ENCODE measurements at places on chromosomes 7 and 10. TPM values are rescaled to one million over a fixed set of nuclear protein-coding genes. Genes with fewer than 3 reads are reported as not detected.

SFTPA1 gene
- total RNA-seq, result not detected

NOS3 gene
- total RNA-seq, result 4.7 TPM

LRRC61 gene
- 5.7 TPM for total RNA-seq

C10orf53 gene
- total RNA-seq, result not detected

SLC13A1 gene
- not detected for total RNA-seq

DYNC1I1 gene
- total RNA-seq, result 1.6 TPM

HDAC9 gene
- 52.7 TPM for total RNA-seq

AGAP6 gene
- 1.0 TPM for total RNA-seq

ARID5B gene
- total RNA-seq, result 27.7 TPM

PROSER2 gene
- total RNA-seq, result 1.0 TPM

IKZF1 gene
- 2.1 TPM for total RNA-seq

HYAL4 gene
- under 0.01 TPM for total RNA-seq

LIPF gene
- total RNA-seq, result not detected

NEURL1 gene
- total RNA-seq, result 12.0 TPM

CTBP2 gene
- 32.9 TPM for total RNA-seq

TRIM73 gene
- 2.6 TPM for total RNA-seq

OR2A42 gene
- total RNA-seq, result under 0.01 TPM

NME8 gene
- total RNA-seq, result not detected

AKR1B15 gene
- under 0.01 TPM for total RNA-seq

ANKRD1 gene
- 14.1 TPM for total RNA-seq

GCK gene
- total RNA-seq, result 2.1 TPM

WNT8B gene
- total RNA-seq, result not detected

ALOX5 gene
- total RNA-seq, result 3.1 TPM

CPXM2 gene
- total RNA-seq, result 0.52 TPM

C10orf62 gene
- under 0.01 TPM for total RNA-seq

MUC12 gene
- not detected for total RNA-seq

SLC26A3 gene
- not detected for total RNA-seq

MMP21 gene
- total RNA-seq, result under 0.01 TPM

ACSL5 gene
- total RNA-seq, result 4.2 TPM
